ENCODE measurements at places on chromosomes 1 and 21.

DNA sequence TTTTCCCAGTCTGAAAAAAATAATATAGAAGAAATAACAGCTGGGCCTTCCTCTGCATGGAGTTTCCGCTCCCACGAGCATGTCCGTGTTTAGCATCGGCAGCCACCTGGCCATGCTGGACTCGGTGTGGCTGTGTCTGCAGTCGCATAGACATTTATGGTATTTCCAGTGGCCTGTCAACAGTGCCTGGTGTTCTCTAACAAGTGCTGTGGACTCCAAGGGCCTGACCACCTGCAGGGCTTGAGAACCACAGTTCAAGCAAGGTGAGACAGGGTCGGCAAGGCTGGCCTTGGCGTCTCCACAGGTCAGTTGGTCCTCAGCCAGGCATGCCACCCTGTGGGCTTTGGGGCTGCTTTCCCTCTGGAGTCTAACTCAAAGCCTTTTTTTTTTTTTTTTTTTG lies 124.8 kb downstream of the PGBD5 start:
- DNase-seq = no peak

- DNase-seq = no peak
Measured at GRCh38 chr1:199815947-199816346, 211.6 kb upstream of the NR5A2 start.

DNA sequence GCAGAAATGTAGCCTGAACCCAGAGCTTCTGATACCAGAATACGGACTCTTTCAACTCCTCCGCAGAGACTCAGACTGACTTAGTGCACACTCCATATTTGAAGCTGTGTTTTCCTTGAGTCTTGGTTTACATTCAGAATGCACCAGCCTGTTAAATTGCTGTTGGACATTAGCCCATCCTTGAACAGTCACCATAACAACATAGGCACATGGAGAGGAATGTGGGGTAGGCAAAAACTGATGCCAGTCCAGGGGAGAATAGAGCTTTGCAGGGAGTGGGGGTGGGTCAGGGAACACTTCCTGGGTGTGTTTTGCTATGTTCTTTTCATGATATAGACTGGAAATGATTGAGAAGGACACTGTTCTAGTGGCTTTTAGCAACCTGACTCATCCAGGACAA lies 76.3 kb upstream of the CACNA1E start:
- DNase-seq = no peak

DNA sequence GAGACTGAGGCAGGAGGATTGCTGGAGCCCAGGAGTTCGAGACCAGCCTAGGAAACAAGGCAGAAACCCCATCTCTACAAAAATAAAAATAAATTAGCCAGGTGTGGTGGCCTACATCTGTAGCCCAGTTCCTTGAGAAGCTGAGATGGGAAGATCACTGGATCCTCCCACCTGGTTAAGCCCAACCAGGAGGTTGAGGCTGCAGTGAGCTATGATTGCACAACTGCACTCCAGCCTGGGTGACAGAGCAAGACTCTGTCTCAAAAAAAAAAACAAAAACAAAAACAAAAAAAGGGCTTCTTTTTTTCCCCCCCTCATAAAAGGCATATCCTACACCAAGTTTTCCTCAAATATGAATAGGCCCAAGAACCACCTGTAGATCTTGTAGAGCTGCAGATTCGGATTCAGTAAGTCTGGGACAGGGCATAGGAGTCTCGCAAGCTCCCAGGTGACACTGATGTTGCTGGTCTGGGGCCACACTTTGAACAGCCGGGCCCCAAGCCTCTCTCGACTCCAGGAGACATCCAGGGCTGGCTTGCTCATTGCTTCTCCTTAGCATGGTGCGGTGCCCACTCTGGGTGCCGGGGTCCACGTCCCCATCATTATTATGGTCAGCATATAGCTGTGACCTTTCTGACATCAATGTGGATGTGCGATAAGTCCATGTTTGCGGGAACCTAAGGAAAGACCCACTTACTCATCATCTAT lies 22.1 kb upstream of the UMODL1 start:
- DNase-seq = no peak

DNA sequence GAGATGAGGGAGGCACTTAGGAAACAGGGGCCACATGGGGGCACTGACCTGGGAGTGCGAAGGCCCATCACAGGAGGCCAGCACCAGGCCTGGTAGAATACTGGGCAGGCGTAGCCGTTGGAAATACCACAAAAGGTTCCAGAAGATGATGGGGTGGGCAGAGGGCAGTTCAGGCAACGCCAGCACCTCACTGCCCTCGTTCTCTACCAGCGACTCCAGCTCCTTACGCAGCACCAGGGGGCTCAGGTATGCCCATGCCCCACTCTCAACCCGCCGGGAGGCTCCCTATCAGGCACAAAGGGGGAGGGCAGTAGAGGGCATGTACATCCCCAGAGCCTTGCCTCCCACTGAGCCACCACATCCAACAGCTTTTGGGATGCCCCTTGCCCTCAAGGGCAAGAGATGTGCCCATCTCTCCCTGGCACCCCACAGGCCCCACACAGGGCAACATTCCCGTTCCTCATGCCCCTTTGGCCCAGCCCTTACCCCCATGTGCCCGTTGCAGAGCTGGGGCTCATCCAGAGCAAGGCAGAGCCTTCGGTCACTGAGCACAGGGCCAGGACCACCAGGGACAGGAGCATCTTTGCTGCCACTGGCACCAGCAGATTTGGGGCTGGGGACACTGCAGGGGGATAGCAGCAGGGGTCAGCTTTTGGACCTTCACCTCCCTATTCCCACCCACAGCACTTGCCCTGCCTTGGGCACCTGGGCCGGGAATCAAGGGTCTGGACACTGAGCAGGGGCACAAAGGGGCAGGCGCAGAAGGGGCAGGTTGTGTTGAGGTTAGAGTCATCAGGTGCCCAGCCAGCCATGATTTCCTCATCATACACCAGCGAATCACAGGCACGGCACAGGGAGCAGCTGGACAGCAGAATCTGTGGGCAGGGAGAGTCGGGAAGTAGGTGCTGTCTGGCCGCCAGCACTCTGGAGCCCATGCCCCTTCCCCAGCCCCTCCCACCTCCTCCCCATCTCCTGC lies 9.7 kb upstream of the GATAD2B start:
- no peak for DNase-seq

- no peak for DNase-seq
Measured at GRCh38 chr1:156796340-156797097, 20.1 kb downstream of the SH2D2A start.

DNA sequence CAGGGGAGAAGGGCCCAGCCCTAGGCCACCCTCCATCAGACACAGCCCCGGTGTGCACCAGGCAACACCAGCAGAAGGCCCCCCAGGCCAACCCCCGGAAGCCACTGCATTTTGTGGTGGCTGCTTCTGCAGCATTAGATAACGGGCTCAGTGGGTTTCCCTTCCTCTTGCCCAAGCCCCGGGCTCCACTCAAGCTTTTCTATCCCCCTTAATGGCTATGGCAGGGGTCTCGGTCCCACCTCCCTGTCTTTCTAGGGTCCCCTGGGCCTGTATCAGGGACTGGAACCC lies 18.9 kb downstream of the C1orf174 start:
- DNase-seq = no peak

DNA sequence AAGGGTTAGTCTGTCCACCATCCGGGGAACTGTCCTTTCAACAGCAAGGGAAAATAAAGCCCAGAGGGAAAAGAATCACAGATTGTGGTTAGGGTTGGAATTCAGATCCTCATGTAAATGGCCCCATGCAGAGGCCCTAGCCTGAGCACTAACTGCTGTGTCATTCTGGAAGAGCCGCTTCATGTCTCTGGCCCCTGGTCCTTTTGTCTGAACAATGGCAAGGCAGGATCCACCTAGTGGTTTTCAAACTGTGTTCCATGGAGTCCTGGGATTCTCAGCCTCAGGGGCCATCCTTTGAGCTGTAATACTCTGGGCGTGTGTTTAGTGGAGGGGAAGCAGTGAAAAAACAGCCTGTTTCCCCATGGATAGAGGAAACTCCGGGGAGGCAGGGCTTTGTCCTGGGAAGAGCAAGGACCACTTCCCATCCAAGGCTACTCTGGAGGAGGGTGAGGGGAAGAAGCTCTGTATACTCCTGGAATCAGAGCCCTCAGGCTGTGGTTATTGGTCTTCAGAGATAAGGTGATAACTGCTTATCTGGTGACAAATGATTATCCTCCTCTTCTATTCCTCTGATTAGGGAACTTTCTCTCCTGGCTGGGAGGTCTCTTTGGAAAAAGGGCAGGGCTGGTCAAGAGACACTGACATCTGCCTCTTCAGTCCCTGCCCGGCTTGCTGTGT lies 19.2 kb downstream of the PAX7 start:
- DNase-seq = no peak

DNA sequence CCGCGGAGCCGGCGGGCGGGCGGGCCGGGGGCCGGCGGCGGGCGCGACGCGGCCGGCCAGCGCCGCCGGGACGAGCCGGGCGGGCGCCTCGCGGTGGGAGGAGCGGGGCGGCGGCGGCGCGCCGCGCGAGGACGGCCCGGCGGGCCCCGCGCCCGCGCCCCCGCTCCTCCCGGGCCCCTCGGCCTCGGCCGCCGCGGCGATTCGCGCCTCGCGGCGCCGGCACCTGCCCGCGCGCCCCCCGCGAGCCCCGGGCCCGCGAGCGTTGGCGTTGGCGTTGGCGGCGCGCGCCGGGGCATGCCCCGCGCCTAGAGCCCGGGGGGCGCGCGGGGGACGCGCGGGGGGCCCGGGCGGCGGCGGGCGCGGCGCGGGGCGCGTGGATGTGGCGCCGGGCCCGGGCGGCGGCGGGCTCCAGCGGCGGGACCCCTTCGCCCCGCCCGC lies at the start of gene SKI:
SKI (plus strand) TSS at position 163 of the 438 bp plus-strand sequence. CDS start 448 bp downstream, outside the sequence.
- DNase-seq = no peak

DNA sequence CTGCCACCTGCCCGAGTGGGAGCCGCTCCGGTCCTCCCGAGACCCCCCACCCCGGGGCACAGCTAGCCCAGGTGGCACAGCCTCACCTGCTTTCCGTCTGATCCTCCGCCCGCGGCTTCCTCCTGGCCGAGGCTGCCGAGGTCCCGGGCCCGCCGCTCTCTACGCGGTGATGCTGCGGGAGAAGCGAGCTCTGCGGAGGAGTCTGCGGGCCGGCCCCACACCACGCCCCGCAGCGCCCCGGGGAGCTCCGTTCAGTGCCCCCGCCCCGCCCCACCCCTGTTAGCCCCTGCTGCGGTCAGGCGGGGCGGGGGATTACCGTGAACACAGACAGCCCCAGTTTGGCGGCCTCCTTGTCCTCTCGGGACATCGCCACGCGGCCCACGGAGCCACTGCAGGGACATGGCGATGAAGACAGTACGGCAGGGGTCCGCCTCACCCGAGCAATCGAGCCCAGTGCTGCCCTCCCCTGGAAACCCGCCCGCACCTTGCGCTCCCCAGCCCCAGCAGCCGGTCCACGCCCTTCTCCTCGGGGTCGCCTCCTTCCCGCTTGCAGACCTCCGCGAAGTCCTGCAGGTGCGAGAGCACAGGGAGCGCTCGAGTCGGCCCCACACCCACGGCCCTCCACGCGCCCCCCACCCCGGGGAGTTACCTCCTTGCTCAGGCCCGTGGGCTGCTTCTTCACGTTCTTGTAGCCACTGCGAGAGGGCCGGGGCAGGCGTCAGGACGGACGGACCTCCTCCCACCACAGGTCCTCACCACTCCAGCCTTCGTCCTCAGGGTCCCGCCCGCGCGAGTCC lies 933 bp downstream of the C1orf35 start:
- DNase-seq = no peak

GRCh38 chr1:106620521-106620954 lies 435.9 kb upstream of the PRMT6 start:
- no peak for DNase-seq

DNA sequence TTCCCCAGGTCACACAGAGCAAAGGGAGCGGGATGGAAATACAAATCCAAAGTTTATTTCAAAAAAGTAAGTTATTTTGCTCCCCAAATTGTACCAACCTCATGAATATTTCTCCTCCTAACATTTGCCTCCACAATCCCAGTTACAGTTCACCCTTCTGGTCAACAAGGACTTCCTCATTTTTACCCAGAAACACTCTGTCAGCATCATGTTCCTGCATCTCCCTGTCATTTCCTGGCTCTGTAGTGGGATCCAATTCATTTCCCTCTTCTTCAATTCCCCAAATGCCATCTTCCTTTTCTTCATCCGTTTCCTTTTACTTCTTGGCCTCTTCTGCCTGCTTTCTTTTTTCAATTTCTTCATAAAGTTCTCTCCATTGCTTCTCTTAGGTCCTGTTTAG lies 32.0 kb upstream of the EPS15 start:
- no peak for DNase-seq

GRCh38 chr1:244269169-244269568 lies 182.5 kb downstream of the ADSS2 start:
- DNase-seq = no peak

DNA sequence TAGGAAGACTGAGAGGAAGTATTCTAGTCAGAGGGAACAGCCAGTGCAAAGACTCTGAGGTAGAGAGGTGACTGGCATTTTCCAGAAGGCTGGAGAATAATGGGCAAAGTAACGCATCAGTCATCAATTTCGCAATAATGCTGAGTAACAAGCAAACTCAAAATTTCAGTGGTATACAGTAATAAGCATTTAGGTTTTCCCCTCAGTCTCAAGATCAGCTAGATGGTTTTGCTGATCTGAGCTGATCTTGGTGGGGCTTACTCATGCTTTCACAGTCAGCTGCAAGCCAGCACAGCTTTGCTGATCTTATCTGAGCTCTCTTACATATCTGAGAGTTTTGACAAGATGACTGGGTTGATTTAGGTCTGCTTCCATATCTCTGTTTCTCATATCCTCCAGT lies 108.7 kb downstream of the TSEN15 start:
- DNase-seq = no peak

DNA sequence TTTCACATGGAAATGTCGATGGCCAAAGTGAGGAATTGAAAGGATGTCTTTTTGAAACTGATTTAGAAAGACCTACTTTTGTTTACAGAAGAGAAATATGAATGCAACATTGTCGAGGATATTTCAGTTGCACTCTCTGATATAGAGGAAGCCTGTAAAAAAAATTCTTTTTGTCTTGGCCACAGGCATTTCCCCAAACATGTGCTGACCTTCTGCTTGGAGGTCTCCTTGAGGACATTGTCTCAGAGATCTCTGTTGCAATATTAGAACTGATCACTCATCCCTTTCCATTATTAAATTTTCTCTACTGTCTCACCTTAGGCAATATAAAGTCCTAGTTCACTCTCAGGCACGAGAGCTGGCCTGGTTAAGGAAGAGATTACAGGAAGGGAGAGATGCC lies 16.0 kb downstream of the S100A11 start:
- DNase-seq = no peak

- DNase-seq = no peak
Measured at GRCh38 chr1:151972542-151973248, 21.0 kb downstream of the S100A10 start.

DNA sequence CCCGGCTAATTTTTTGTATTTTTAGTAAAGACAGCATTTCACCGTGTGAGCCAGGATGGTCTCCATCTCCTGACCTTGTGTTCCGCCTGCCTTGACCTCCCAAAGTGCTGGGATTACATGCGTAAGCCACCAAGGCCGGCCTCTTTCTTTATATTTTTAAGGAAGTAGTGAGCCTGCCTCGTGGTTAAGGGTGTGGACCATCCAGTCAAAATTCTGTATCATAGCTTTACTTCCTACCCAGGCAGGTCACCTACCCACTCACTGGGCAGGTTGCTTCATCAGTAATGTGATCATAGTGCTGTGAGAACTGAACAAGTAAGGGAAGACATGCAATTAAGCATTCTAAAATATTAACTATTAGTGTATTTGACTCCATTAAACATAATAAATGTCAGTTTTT lies 8.1 kb upstream of the ACOT7 start:
- DNase-seq = no peak

Data from stimulated activated CD4-positive, alpha-beta T cell treated with anti-CD3 and anti-CD28 coated beads, Interleukin-1b, Interleukin-23, amount 100 ng/mL, for 4 hours (primary cell).